ENCODE measurements at places on chromosomes 3 and 15.

GRCh38 chr3:123678108-123678511 is 93.3 kb upstream of the HACD2 start:
- DNase-seq, result no peak

- DNase-seq, result peak; percentile 45
Measured at GRCh38 chr3:98817547-98818041, 54.5 kb downstream of the ST3GAL6 start.

DNA sequence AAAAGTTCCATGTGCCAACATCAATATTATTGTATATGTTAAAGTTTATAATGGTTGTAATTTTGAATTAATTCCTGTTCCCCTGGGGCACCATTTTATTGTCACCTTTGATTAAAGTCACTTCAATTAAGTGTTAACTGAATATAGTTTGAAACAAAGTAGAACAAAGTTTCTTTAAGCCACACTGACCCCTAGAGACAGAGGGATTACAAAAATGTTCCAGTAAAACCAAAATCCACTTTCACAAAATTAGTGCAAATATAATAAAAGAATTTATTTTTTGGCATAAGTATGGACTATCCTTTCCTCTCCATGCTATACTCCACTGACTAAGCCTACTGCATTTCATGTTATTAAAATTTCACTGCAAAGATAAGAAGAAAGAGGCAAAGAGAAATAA is 123.9 kb downstream of the ZMAT3 start:
- DNase-seq, result no peak

GRCh38 chr3:128432301-128432970 is 34.3 kb downstream of the DNAJB8 start:
- peak; percentile 17 for DNase-seq

DNA sequence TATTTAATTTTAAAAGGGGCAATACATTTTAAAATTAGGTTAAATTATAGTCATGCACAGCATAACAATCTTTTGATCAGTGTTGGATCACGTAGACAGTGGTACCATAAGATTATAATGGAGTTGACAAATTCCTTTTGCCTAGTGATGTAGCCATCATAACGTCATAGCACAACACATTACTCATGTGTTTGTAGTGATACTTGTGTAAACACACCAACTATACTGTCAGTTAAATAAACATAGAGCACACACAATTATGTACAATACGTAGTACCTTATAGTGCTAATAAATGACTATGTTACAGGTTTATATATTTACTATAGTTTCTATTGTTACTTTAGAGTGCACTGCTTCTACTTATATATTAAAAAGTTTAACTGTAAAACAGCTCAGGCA is 31.2 kb downstream of the FOXB1 start:
- DNase-seq, result no peak

DNA sequence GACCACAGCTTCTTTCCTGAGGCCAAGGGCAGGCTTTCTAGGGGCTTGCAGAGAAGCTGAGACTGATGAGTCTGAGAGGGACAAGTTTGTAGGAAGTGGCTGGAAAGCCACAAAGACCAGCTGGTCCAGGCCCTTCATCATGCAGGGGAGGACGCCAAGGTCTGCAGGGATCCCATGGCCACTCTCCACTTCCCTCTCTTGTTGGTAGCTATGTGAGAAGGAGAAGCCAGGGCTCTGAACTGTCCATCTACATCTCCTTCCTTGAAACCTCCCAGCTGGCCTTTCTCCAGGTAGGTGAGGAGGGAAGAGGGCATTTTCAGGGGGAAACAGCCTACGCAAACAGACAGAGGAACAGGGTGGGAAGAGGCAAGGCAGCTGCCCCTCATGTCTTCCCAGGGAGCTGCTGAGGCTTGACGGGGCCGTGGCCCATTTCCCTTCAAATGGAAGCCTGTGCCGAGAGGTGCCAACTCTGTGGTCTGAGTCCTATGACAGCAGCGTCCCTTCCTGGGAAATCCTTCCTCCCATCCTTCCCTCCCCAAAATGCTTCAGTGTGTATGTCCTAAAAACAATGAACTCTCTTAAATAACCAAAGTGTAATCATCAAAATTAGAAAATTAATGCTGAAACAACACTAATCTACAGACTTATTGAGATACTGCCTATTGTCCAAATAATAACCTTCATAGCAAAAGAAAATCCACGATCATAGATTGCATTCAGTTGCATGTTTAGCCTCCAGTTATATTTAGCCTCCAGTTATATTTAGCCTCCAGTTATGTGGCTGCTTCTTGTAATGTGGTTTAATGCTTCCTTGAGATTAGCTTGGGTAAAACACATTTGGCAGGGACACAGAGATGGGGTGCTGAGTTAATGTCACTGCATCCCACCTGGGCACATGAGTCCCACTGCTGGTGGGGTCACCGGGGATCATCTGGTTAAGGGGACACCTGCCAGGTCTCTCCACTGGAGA is 36.0 kb downstream of the GNB5 start:
- DNase-seq, result peak; percentile 28

GRCh38 chr3:72157748-72158638 is 373.0 kb upstream of the PROK2 start:
- no peak for DNase-seq

DNA sequence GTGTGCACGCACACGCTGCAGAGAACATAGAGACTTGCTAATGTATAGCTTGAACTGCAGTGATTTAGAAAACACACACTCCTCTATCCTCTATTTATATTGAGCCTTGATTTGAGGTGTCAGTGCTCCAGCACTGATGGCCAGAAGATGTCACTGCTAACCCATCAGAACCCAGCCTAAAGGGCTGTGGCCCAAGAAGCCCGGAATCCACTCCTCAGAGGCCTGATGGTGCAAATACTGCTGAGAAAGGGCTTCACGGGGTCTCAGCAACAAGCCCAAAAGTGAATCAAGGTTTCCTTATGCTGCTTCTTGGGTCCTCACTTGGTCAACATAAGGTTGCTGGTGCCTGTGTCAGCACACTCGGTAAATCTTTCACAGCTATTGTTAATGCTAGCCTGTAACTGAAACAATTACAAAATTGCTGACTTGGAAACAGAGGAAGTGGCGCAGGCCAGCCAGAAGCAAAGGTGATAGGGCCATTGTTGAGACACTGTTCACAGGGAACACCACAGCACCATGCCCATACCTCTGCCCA is 60.3 kb downstream of the HEG1 start:
- DNase-seq, result peak; percentile 74

GRCh38 chr3:108096532-108097321 is 5.9 kb upstream of the CD47 start:
- no peak for DNase-seq

DNA sequence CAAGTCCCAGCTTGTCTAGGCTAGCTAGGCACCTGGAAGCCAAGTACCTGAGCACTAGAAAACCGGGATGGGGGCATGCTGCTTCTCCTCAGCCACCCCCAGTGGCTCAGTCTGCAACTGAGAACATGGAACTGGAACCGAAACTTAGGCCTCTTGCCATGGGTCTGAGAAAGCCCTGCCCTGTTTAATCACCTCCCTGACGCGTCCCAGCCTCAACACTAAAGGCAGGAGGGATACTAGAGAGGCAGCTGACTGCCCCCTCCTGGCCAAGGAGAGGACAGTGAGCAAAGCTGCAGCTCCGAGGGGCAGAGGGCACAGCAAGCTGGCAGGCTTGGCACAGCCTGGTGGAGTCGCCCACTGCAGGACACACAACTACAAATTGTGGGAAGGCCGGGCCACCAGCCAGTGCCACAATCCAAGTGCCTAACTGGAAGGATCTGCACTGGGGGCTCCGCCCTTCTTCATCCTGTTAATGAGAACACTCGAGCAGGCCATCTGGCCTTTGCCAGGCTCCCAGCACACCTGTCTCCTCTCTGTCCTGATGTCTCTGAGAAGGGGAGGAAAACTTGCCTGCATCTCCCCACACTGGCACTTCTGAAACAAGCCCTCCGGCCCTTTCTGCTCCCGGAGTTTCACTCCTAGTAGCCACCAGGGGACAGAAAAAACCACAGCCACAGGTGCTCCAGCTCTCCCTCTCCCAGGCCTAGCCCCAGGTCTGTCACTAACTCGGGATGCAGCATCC is 53.7 kb downstream of the BDH1 start:
- peak; percentile 26 for DNase-seq

DNA sequence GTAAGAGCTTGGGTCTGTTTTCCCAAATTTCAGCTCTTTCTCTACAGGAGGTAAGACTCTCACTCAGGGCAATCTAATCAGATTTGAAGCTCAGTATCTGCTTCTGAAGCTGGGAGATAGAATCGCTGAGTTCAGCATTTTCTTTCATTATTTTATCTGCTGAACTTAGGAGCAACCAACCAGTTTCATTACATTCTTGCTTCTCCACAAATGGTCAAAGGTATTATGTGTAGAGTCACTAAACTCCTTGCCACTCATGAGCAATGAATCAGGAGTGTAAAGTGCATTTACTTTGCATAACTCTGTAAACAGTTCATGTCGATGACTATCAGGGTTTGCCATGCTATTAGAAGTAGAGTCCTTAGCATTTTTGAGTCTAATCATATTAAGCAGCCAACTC is 249.4 kb downstream of the CHL1 start:
- DNase-seq, result no peak

DNA sequence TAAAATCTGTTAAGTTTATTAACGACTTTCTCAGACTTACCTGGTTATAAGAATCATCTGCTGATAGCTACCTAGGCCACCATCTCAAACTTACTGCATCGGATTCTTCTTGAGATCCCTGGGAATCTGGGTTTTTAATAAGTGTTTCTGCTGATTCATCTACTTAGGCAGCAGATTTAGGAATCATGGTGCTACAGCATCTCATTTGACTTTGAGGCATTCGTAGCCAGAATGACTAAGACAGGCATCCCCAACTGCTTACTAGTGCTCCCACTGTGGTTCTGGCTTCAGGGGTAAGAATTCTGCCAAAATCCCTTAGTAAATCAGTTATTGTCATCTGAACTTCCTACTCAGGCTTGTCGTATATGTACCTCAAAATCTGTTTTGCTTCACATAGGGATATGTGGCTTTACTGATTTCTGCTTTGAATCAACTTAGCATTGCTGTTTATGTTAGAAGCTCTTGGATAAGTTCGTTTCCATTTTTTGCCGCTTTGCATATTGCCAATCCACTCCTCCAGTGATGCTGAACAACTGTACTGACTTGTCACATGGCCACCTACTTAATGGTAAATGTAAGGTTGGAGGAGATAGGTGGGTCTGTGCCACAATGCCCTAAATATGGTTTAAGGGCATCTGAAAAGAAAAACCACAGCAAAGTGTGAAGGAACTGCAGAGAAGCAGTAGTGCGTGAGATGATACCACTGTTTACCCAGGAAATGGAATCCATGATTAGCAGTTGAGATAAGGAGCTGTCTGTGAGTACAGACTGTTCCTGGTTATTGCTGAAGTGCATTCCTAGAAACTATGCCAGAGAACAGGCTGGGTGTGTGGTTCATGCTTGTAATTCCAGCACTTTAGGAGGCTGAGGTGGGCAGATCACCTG is 60.3 kb downstream of the MAP6D1 start:
- DNase-seq, result no peak

DNA sequence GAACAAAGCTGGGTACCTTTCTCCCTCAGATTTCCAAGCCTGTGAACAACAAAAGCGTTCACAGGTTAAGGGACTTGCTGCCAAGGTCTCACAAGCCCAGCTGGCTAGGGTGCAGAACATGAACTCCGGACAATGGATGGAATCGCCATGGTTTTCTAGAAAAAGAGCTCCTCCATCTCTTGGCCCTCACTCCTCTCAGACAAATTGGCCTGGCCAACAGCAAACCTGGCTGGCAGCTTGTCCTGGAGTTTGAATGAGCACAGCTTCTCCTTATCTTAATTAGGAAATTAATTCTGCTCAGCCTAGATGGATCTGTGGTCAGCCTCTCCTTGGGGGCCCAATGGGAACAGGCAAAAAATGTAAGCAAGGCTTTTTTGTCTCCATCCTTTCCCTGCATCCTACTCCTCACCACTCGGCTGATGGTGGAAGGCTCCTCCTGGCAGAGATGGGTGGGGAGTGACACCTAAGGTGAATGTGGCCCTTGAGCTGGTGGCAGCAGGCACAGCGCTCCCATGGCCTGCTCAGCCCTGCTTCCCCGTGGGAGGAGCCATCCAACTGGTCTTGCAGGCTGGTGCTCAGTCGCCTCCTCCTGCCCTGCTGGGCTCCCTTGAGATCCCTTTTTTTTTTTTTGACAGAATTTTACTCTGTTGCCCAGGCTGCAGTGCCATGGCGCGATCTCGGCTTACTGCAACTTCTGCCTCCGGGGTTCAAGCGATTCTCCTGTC is 5.8 kb downstream of the KLHL25 start:
- no peak for DNase-seq

DNA sequence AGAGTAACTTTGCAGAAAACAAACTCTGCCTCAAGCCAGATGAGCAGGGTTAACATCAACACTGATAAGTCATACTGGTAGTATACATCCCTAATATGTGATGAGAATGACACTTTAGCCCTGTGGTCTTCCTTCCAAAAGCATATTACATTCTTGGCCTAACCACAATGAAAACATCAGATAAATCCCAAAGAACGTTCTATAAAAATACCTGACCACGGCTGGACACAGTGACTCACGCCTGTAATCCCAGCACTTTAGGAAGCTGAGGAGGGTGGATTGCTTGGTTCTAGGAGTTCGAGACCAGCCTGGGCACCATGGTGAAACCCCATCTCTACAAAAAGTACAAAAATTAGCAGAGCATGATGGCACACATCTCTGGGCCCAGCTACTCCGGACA is 4.7 kb downstream of the TMCC1 start:
- DNase-seq, result no peak

- no peak for DNase-seq
Measured at GRCh38 chr15:52440414-52440813, 88.3 kb downstream of the MYO5A start.

DNA sequence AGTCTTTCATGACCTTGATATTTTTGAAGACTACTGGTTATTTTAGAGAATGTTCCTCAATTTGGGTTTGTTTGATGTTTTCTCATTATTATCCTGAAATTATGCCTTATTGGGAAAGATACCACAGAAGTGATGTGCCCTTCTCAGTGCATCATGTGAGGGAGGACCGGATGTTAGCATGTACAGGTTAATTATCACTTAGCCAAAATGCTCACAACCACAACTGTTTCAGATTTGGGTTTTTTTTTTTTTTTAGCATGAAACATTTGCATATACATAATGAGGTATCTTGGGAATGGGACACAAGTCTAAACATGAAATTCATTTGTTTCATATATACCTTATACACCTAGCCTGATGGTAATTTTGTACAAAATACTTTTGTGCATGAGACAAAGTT is 59.8 kb downstream of the PIK3R4 start:
- DNase-seq, result no peak

GRCh38 chr3:194756460-194756779 is 70.7 kb downstream of the FAM43A start:
- no peak for DNase-seq

Data from common myeloid progenitor, CD34-positive (primary cell).